Ecto neural progenitor cell (in vitro differentiated cells): ENCODE measurements at places on chromosomes 16 and 17.

GRCh38 chr16:29665294-29666077 lies 2.4 kb downstream of the SPN start:
- DNase-seq: no peak

GRCh38 chr16:53707671-53708070 lies 3.7 kb downstream of the FTO start:
- DNase-seq: no peak

DNA sequence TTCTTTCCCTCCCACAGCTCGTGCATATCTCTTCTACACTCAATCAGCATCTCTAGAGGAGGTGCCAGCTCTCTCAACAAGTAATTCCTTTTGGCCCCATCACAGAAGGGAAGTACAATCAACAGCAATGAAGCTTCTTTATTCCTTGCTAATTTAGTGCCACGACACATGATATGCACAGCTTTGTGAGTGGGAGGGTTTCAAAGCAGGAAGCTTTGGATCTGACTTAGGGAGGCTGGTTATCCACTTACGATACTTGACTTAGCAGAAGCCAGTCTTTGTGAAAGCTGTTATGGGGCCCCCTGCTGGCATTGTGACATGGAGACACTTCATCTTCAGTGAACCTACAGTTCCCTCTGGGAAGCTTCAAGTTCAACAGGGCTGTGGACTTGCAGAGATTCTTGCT lies 81.0 kb downstream of the TMEM100 start:
- no peak for DNase-seq

- no peak for DNase-seq
Observed at GRCh38 chr17:4329838-4330237, 36.6 kb downstream of the UBE2G1 start.
